ENCODE measurements at places on chromosomes 2 and 18. TPM values are rescaled to one million over a fixed set of nuclear protein-coding genes. Genes with fewer than 3 reads are reported as not detected.

- no peaks in the 10 kb centered on the region for H3K36me3 ChIP-seq
- no peak for DNase-seq
- H3K27ac ChIP-seq: no peak overlapping the region
- no peak overlapping the region for H3K4me3 ChIP-seq
- no peaks in the 10 kb centered on the region for H3K27me3 ChIP-seq
- H3K4me1 ChIP-seq: no peaks in the 10 kb centered on the region
Observed at GRCh38 chr2:145652571-145653545, 1132.9 kb upstream of the ZEB2 start.

DNA sequence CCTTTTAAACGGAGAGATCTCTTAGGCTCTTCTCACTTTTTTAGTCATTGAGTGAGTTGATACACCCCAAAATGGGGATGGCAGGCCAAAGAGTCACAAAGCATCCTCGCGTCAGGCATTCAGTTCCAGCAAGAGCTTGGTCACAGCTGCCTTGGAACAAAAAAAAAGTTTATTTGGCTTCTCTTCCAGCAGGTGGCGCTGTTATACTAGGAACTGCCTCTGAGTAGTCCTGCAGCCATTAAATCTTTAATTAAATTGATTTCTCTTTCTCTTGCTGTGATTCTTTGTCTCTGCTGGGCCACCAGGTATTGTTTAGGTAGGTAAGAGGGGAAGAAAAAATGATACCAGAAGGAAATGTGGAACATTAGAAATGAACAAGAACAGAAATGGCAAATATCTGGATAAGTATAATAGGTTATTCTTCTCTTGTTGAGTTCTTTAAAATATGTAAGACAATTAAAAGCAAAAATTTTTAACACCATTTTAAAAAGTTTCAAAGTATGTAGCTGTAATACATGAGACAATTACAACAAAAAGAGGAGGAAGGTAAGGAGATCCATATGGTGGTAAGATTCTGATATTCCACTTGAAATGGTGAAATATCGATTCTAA lies 175.1 kb downstream of the GALNT1 start:
- H3K4me1 ChIP-seq: no peaks in the 10 kb centered on the region
- no peaks in the 10 kb centered on the region for H3K36me3 ChIP-seq
- H3K27me3 ChIP-seq: no peaks in the 10 kb centered on the region
- no peak for DNase-seq

DNA sequence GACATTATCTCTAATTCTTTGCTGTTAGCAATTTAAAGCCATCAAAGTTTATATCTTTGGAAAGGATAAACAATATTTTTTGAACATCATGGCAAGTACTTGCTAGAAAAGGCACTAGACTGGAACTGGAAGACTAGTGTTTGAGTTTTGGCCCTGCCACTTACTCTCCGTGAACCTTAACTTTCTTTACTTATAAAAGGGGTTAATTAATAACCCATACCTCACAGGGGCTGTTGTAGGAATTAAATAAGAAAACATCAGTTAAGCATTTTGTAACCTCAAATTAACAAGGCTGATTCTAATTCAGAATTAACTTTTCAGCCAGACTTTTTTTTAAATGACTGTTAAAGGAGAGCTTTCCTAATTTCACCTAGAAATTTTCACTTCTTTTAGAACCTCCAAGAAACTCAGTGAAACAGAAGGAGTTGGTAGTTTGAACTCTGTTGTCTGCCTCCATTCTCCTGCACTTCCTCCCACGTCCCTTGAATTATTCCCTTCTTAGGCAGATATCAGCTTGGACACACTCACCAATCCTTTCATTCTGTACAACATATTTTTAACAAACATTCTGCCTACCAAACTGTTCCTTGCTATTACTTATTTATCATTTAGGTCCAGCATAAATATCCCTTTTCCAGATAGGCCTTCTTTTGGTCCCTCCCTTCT lies 79.5 kb downstream of the COX7A2L start:
- H3K4me3 ChIP-seq: no peak overlapping the region
- H3K36me3 ChIP-seq: no peaks in the 10 kb centered on the region
- H3K27me3 ChIP-seq: no peaks in the 10 kb centered on the region
- no peak overlapping the region for H3K27ac ChIP-seq
- no peak for DNase-seq
- H3K4me1 ChIP-seq: peaks cover 1% of the 10 kb centered on the region

DNA sequence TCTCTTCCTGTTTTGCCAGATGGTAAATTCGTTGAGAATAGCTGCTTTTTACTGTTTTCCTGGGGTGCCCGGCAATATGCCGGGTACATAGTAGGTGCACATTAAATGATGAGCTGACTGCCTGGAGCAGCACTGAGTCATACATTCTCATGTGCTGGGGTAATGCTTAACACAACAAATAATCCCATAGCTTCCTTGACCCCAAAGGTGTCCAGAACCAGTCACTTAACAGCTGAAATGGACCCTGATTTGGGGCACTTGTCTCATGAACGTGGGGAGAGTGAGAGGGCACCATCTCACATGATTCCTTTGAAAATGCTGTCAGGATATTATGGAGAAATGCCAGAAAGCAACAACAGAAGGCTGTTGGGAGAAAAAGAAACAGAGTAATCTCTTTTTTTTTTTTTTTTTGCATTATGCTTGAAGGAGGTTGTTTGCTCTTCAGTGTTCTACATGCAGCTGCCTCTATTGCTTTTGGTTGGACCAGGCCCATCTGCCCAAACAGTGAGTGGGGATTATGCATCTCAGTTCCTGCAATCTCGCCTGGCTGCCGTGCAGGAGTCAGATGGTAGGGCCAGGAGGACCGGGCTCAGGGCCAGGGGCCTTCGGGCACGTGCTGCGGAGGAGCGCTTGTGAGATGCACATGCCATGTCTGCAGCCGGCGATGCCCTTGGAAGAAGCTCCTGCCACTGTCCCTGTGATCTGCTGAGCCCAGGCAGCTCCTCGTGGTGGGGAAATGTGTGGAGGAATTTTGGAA lies 162.1 kb downstream of the SH3RF3 start:
- no peak for DNase-seq
- H3K27me3 ChIP-seq: no peaks in the 10 kb centered on the region
- H3K27ac ChIP-seq: no peak overlapping the region
- no peaks in the 10 kb centered on the region for H3K36me3 ChIP-seq
- no peak overlapping the region for H3K4me3 ChIP-seq

- H3K36me3 ChIP-seq: no peaks in the 10 kb centered on the region
- no peaks in the 10 kb centered on the region for H3K27me3 ChIP-seq
- no peak overlapping the region for H3K4me3 ChIP-seq
- no peak overlapping the region for H3K27ac ChIP-seq
- DNase-seq: peak; percentile 40
Observed at GRCh38 chr2:237572742-237573101, 6.3 kb downstream of the PRLH start.

The CRYGC gene
- total RNA-seq: not detected

The UGT1A7 gene
- total RNA-seq: not detected

The NPAS2 gene
- total RNA-seq: 4.1 TPM

The C2orf66 gene
- not detected for total RNA-seq

GRCh38 chr2:133599811-133600210 lies 31.5 kb upstream of the NCKAP5 start:
- H3K36me3 ChIP-seq: no peaks in the 10 kb centered on the region
- H3K27ac ChIP-seq: no peak overlapping the region
- DNase-seq: no peak
- H3K27me3 ChIP-seq: no peaks in the 10 kb centered on the region

The SLC23A3 gene
- total RNA-seq: 2.2 TPM

DNA sequence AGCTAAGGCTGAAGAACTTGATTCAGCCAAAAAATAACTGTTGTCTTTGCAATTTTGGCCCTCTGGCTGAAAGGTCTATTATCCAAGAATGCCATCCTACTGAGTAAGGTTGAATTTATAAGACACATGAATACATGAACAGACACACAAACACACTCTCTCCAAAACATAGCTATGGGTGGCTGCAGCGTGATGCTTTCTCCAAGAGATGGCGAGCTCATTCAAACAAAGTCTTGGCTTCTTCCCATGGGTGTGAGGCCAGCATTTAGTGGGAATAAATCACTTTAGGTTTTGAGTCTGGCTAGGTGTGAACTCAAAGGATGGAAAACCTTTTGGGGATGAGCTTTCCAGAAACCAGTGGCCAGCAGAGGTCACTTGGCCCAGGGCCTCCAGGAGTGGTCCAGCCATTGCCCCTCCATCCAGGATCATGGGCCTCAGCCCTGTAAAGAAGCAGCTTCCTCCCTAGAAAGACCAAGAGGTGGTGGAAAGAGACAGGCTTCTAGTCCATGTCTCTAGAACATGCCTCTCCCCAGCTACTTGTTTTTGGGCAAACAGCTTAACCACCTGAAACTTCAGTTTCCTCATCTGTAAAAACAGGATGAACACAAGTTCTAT lies 11.0 kb upstream of the OSR1 start:
- H3K4me3 ChIP-seq: no peak overlapping the region
- no peaks in the 10 kb centered on the region for H3K27me3 ChIP-seq
- DNase-seq: no peak
- H3K36me3 ChIP-seq: no peaks in the 10 kb centered on the region

GRCh38 chr18:48742304-48742703 lies 203.5 kb downstream of the CTIF start:
- peaks cover 19% of the 10 kb centered on the region for H3K4me1 ChIP-seq
- no peaks in the 10 kb centered on the region for H3K27me3 ChIP-seq
- H3K27ac ChIP-seq: no peak overlapping the region
- H3K4me3 ChIP-seq: no peak overlapping the region

GRCh38 chr2:138708682-138709241 lies 71.4 kb downstream of the NXPH2 start:
- H3K27me3 ChIP-seq: no peaks in the 10 kb centered on the region
- peaks cover 3% of the 10 kb centered on the region for H3K4me1 ChIP-seq
- no peaks in the 10 kb centered on the region for H3K36me3 ChIP-seq
- peak; percentile 17 for DNase-seq

The DNAH6 gene
- total RNA-seq: 2.5 TPM

DNA sequence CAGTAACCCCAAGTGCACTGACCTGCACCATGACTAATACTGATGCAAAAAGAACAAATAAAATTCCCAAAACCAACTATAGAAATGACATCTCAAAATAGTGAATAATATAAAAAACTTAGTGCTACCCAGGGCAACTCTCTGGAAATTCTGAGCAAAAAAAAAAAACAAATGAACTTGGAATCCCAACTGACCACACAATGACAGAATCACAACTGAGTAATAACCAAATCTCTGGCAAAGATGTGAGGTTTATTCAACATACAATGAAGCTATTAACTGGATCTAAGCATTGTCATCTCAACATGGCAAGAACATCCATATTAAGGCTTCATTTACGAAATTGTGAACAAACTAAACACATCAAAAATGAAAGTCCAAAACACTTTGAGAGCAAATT lies 22.7 kb downstream of the EXOC6B start:
- H3K4me1 ChIP-seq: no peaks in the 10 kb centered on the region
- no peak overlapping the region for H3K27ac ChIP-seq
- DNase-seq: no peak
- no peaks in the 10 kb centered on the region for H3K27me3 ChIP-seq
- H3K36me3 ChIP-seq: no peaks in the 10 kb centered on the region

DNA sequence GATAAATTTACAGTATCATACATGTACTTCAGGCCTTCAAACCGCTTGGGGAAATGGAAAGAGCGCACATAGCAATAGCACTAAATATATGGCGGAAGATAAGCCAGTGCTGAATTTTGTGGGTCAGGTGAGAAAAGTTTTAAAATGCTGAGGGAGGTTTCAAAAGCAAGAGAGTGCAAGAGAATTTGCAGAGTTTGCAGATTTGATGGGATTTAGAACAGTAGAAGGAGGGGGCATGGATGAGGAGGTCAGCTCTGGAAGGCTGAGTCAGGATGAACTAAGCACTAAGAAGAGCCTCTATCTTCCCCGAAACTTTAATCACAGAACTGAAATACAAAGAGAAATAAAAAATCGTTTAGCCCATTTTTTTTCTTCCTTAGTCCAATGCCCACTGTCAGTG lies 145.9 kb downstream of the DLGAP1 start:
- no peaks in the 10 kb centered on the region for H3K36me3 ChIP-seq
- no peak overlapping the region for H3K27ac ChIP-seq
- no peak overlapping the region for H3K4me3 ChIP-seq
- DNase-seq: no peak
- no peaks in the 10 kb centered on the region for H3K27me3 ChIP-seq
- H3K4me1 ChIP-seq: no peaks in the 10 kb centered on the region

GRCh38 chr2:169050476-169051240 lies 18.7 kb upstream of the DHRS9 start:
- H3K4me1 ChIP-seq: no peaks in the 10 kb centered on the region
- H3K27ac ChIP-seq: no peak overlapping the region
- H3K27me3 ChIP-seq: no peaks in the 10 kb centered on the region
- no peak for DNase-seq
- no peak overlapping the region for H3K4me3 ChIP-seq
